ENCODE measurements at places on chromosomes 4 and X.

DNA sequence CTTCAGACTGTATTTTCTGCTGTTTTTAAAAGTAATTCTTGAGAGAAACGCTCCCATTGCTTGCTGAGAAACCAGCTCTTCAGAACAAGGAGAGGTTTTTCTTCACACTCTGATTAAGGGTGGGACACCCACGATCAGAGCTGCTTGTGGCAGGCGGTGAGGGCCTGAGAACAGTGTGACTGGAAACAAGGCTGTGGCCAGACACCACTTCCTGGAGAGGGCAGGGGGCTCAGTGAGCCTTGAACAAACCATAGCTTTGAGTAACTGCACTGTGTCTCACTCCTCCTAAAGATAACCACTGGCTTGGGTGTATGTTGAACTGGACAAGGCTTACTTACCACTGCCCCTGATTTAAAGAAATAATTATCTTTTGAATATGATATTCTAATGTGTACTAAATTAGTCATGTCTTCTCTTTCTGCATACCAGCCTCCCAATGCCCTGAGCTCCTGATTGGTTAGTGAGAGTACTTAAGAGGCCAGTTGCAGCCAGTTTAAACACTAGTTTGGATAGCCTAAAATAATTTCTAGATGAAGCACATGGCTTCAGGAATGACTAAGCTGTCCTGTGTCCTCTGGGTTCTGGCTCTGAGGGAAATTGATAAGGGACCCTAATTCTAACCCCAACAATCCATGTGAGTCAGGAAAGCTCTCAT, 3.7 kb upstream of the GPR82 start:
- DNase-seq = no peak

GRCh38 chrX:130120746-130121504, 10.6 kb upstream of the ELF4 start:
- DNase-seq = no peak

GRCh38 chr4:83388313-83388676, 53.6 kb upstream of the HPSE start:
- no peak for DNase-seq

- no peak for DNase-seq
These were observed 230.4 kb downstream of the CRLF2 start for GRCh38 chrX:981791-982626.

- no peak for DNase-seq
These were observed 169.2 kb upstream of the LEF1 start for GRCh38 chr4:108337923-108338322.

GRCh38 chrX:11375614-11376119, 82.5 kb downstream of the AMELX start:
- no peak for DNase-seq

DNA sequence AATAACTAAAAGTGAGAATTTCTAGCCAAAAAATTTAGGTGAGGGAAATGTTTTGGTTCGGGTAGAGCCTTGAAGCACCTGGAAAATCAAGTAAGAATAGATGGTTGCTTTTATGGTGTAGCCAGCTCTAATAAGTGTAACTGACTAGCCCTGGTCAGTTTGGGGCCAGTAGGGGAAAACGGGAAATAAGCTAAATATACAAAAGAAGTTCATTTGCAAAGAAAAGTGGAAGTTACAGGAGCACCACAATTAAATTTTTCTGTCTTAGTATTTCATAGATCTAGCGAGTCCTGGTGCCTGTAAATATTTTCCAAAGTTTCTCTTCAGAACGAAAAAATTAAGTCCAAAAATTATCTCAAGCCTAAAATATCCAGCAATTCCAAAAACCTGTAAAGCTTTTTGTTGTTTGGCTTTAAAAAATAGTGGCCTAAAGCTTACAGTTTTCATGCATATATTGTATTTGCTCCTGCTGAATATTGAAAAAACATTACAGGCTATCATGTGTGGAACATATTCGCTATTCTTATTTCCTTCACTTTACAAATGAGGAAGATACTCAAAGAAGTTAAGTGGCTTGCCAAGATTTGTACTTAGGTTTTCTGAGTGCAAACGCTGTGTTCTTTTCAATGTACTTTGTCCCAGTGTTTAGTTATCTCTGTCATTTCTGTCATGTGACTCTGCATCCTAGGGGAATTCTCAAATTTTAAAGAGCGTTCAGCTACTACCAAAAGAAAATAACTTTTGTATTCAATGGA, 7.3 kb upstream of the PTPN13 start:
- no peak for DNase-seq

DNA sequence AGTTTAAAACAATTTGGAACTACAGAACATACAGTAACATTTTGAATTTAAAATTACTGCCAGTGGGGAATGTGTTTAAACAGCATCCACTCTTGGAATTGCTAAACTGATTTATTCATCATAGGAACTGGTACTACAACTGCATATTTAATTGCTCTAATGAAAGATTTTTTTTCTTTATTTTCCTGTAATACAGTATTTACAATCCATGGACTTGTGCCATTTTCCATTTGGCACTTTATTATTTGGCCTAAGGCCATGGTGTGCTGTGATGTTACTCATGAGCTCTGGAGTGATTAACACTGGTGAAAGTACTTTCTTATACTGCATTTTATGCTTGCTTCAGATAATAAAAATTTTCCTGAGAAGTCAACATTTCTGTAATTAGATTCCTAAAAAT, 69.7 kb upstream of the NUDT6 start:
- no peak for DNase-seq

Data from stimulated activated CD4-positive, alpha-beta T cell treated with anti-CD3 and anti-CD28 coated beads, Interleukin-1b, Interleukin-23, amount 100 ng/mL, for 24 hours (primary cell).